ENCODE measurements at places on chromosomes 11 and 22.

DNA sequence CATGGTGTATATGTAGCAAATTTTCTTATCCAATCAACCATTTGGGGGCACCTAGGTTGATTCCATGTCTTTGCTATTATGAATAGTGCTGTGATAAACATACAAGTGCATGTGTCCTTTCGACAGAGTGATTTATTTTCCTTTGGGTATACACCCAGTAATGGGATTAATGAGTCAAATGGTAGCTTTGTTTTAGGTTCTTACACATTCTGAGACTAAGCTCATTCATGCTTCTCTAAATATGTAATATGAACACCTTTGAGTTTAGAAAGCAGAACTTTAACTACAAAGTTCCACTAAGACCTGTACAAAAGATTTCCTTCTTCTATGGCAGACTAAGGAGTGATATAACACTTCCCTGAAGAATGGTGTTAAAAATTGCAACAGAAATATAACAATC, 627.0 kb downstream of the KCNA4 start:
- H3K36me3 ChIP-seq, result no peaks in the 10 kb centered on the region
- H3K4me3 ChIP-seq, result no peak overlapping the region
- H3K27ac ChIP-seq, result no peak overlapping the region

GRCh38 chr22:27043262-27043661, 385.9 kb downstream of the MIAT start:
- peaks cover 15% of the 10 kb centered on the region for H3K4me1 ChIP-seq
- H3K27me3 ChIP-seq, result peaks cover 4% of the 10 kb centered on the region
- H3K4me3 ChIP-seq, result no peak overlapping the region
- H3K36me3 ChIP-seq, result no peaks in the 10 kb centered on the region

GRCh38 chr11:107747622-107748021, 35.8 kb upstream of the SLN start:
- H3K27ac ChIP-seq, result no peak overlapping the region
- H3K27me3 ChIP-seq, result no peaks in the 10 kb centered on the region
- H3K4me1 ChIP-seq, result no peaks in the 10 kb centered on the region
- no peaks in the 10 kb centered on the region for H3K36me3 ChIP-seq
- no peak for DNase-seq

DNA sequence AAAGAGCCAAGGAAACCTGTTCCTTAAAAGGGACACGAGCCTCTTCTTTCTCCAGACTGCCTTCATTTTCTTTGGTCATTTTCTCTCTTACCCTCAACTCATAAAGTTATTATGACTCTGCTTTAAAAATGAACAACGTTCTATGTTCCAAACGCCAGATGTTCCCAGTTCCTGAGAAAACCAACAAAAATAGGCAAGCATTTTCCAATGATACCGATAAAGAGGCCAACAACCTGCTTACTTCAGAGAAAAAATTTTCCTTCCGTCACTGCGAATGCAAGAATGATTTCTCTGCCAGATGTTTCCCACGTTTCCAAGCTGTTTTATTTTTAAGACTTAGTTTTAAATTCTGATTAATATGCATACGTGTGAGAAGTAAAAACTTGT, 315 bp upstream of the TRPC6 start:
- no peaks in the 10 kb centered on the region for H3K36me3 ChIP-seq
- H3K4me1 ChIP-seq, result no peaks in the 10 kb centered on the region
- H3K4me3 ChIP-seq, result no peak overlapping the region
- peaks cover 41% of the 10 kb centered on the region for H3K27me3 ChIP-seq

DNA sequence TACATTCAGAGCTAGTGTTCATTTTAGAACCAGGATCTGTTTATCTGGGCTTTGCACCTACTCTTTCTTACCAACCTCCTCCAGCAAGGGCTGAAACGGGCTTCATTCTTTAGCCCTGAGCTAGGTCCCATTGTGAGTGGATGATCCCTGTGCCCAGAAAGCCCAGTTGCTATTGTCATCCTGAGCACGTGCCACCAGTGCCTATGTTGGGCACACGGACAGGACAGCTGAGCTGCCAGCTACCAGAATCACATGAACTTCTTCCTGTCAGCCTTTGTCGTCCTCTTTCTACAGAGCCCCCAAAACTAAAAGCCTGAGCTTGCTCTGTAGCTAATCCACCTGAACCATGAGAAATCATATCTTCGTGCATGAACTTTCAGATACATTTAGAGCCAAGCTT, 74.4 kb upstream of the NTM start:
- H3K27me3 ChIP-seq, result peaks cover 66% of the 10 kb centered on the region
- no peak overlapping the region for H3K4me3 ChIP-seq
- no peaks in the 10 kb centered on the region for H3K4me1 ChIP-seq
- no peak overlapping the region for H3K27ac ChIP-seq
- no peak for DNase-seq
- H3K36me3 ChIP-seq, result no peaks in the 10 kb centered on the region

DNA sequence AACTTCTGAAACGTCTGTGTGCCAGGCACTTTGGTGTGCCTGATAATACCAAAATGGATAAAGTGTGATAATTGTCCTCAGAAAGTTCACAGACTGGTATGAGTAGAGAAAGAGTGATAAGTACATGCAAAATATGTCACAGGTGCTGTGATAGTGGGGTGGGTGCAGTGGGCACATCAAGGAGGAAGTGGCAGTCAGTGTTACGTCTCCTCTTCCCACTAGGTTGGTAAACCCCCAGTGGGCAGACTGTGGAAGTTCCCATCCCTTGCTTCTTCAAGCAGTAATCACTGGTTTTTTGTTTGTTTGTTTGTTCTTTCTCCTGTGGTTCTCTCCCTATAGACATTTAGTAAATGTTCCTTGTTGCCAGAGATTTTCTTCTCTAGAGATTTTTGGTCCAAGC, 5.4 kb downstream of the RNF121 start:
- H3K27ac ChIP-seq, result no peak overlapping the region
- H3K4me1 ChIP-seq, result no peaks in the 10 kb centered on the region
- no peak overlapping the region for H3K4me3 ChIP-seq
- no peak for DNase-seq
- no peaks in the 10 kb centered on the region for H3K36me3 ChIP-seq

DNA sequence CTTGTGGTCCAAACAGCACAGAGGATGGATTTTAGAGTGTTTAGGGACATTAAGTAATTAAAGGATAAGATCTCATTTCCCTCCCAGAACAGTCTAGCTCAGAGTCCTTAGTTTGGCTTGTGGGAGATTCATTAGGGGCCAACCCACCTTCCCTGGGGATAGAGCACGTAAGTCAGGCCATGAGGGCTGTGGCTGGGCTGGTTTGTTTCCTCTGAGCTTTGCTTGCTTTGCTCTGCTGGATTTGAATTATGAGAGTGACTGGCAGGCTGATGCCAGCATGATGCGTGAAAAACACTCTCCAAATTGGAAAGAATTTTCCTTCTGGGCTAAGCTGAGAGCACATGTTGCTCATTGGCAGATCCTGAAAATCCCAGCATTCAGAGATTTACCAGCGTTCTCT, 84.7 kb upstream of the HEPHL1 start:
- no peaks in the 10 kb centered on the region for H3K36me3 ChIP-seq
- H3K27me3 ChIP-seq, result no peaks in the 10 kb centered on the region
- no peak overlapping the region for H3K4me3 ChIP-seq
- H3K4me1 ChIP-seq, result peaks cover 24% of the 10 kb centered on the region
- DNase-seq, result no peak
- no peak overlapping the region for H3K27ac ChIP-seq

- DNase-seq, result no peak
- no peaks in the 10 kb centered on the region for H3K27me3 ChIP-seq
- no peak overlapping the region for H3K27ac ChIP-seq
These were observed 12.3 kb downstream of the MPEG1 start for GRCh38 chr11:59200423-59200746.

- no peak overlapping the region for H3K4me3 ChIP-seq
- H3K36me3 ChIP-seq, result no peaks in the 10 kb centered on the region
- no peak overlapping the region for H3K27ac ChIP-seq
- peaks cover 14% of the 10 kb centered on the region for H3K4me1 ChIP-seq
- DNase-seq, result no peak
- no peaks in the 10 kb centered on the region for H3K27me3 ChIP-seq
These were observed 13.0 kb upstream of the MRPL11 start for GRCh38 chr11:66451663-66452062.

DNA sequence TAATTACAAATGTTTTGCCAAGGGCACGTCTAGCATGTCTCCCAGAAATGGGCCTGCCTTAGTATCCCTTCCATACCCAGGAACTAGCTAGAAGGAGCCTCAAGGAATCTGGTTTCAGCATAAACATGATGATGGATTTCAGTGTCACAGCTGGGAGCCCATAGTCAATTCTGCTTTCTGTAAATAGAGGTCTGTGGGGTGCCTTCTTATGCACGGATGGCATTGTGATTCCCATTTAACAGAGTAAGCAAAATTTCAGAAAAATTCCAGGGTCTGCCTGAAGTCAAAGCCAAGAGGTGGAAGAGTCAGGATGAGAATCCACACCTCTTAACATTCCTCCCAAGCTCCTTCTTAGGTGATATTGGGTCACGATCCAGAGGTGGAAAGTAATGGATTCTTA, 12.1 kb downstream of the DUSP18 start:
- H3K27me3 ChIP-seq, result no peaks in the 10 kb centered on the region
- no peak for DNase-seq
- no peak overlapping the region for H3K4me3 ChIP-seq
- H3K36me3 ChIP-seq, result no peaks in the 10 kb centered on the region
- no peaks in the 10 kb centered on the region for H3K4me1 ChIP-seq

- no peaks in the 10 kb centered on the region for H3K36me3 ChIP-seq
- DNase-seq, result no peak
- no peak overlapping the region for H3K27ac ChIP-seq
These were observed 445.6 kb downstream of the NTM start for GRCh38 chr11:131816051-131816450.

DNA sequence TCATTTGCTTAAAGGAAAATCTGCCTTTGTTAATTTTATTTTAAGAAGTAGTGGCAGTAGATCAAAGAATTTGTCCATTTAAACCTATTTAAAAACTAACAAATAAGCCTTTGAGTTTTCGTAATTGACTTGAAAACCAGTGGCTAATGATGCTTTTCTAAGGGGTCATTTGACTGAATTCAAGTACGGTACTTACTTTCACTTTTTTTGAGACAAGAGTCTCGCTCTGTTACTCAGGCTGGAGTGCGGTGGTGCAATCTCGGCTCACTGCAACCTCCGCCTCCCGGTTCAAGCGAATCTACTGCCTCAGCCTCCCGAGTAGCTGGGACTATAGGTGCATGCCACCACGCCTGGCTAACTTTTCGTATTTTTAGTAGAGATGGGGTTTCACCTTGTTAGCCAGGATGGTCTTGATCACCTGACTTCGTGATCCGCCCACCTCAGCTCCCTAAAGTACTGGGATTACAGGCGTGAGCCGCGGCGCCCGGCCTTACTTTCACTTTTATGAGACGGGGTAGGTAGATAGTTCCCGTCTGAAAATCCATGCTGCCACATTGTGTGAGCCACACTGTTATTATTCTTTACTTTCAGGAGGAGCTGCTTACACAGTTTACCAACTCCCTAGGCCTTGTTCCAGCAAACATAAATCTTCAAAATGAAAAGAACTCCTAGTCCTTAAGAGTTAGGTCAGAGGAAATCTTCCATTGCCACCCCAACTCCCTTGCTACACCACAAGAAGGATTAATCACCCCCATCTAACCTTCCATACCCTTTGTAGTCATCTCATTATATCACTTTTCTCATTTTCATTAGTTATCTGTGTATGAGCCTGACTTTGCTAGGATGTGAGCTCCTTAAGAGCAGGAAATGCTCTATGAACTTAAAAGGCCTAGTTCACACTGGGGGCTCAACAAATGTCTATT, 926.6 kb upstream of the CCDC90B start:
- no peak for DNase-seq
- no peaks in the 10 kb centered on the region for H3K27me3 ChIP-seq
- no peaks in the 10 kb centered on the region for H3K4me1 ChIP-seq
- H3K36me3 ChIP-seq, result no peaks in the 10 kb centered on the region
- H3K4me3 ChIP-seq, result no peak overlapping the region
- no peak overlapping the region for H3K27ac ChIP-seq

GRCh38 chr22:24513378-24514240, 18.5 kb downstream of the UPB1 start:
- no peaks in the 10 kb centered on the region for H3K27me3 ChIP-seq
- H3K4me3 ChIP-seq, result no peak overlapping the region
- no peak for DNase-seq
- no peaks in the 10 kb centered on the region for H3K4me1 ChIP-seq

DNA sequence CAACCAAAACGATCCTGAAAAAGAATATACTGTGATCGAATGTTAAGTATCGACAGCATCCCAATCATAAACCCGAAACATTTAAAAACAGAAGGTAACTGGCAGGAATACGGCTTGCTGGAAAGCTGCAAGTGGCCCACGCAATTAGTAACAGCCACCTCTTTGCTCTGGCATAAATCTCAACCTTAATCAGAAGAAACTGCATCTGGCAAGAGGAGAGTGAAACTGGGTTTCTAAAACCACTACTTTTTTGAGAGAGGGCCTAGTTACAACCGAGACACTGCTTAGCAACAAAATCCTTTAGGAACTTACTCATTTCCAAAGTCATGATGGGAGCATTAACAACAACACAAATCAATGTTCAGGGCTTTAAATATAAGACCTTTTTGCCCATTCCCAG, 7.9 kb downstream of the NCAPD3 start:
- H3K36me3 ChIP-seq, result peaks cover 93% of the 10 kb centered on the region
- H3K4me3 ChIP-seq, result no peak overlapping the region
- no peaks in the 10 kb centered on the region for H3K27me3 ChIP-seq
- DNase-seq, result no peak

- peak overlapping the region; percentile 55 for H3K27ac ChIP-seq
- H3K27me3 ChIP-seq, result no peaks in the 10 kb centered on the region
- DNase-seq, result no peak
- peaks cover 5% of the 10 kb centered on the region for H3K4me1 ChIP-seq
These were observed 762 bp upstream of the TBC1D22A start for GRCh38 chr22:46761539-46762237.

DNA sequence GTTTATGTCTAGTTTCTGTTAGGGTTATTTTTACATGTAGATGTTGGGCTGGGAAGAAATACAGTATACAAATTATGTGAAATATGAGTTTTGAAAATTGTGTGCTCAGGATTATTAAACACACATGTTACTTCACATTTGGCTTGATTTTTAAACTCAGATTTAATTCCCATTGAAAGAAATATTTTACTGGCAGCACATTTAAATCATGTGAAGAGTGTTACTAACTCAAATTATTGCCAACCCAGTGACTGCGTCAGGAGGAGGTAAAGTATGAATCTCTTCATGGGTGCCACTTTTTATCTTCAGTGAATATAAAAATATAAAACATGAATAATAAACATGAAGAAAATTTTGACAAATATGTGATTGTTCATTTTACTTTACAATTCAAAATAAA, 457.5 kb upstream of the CCDC179 start:
- DNase-seq, result no peak
- no peak overlapping the region for H3K4me3 ChIP-seq
- peaks cover 21% of the 10 kb centered on the region for H3K4me1 ChIP-seq
- no peaks in the 10 kb centered on the region for H3K36me3 ChIP-seq
- H3K27me3 ChIP-seq, result no peaks in the 10 kb centered on the region

Data from RWPE2 (cell line).